ENCODE measurements at places on chromosomes 4 and X.

DNA sequence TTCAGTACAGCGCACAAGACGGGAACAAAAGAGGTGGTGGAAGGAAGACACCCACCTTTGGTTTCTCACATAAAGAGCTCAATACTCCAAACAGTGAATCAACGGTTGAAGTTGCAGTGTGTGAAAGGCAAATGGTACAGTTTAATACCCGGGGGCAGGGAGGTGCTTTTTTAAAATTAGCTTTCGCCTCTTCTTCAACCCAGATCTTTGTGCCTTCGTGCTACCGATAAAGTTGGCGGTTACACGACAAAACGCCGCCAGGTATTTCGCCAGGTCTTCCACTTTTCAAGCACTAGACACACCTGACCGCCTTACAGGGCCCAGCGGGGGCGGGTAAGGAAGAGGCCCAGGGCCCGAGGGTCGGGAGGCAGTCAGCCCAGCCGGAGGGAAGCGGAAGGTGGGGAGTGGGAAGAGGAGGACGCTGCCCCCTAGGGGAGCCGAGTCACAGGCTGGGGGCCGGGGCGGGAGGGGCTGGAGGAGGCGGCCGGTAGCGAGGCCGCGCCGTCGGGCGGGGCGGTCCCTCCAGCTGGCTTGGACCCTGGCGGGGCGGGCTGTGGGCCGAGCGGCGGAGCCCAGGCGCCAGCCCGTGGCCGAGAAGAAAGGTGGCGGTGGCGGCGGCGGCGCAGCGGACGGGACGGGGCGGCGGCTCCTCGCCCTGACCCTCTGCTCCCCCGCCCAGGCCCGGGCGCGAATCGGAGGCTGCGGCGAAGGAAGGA, 16.0 kb downstream of the UTP3 start:
- no peak for DNase-seq

DNA sequence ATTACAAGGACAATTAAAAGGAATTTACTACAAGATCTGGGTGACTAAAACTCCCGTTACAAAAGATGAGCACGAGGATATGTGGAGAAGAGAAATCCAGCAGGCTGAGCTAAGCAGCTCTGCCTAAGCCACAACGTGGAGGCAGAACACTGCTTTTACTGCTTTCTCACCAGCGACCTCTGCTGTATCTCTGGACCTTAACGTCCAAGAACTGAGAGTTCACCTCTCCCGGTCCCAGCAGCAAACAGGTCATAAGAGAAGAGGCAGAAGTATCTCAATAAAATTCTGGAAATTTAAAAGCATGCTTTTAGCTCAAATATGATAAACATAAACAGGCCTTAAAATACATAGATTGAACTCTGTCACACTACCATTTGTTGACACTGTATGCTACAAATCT, 81.0 kb downstream of the ADGRA3 start:
- DNase-seq = no peak

DNA sequence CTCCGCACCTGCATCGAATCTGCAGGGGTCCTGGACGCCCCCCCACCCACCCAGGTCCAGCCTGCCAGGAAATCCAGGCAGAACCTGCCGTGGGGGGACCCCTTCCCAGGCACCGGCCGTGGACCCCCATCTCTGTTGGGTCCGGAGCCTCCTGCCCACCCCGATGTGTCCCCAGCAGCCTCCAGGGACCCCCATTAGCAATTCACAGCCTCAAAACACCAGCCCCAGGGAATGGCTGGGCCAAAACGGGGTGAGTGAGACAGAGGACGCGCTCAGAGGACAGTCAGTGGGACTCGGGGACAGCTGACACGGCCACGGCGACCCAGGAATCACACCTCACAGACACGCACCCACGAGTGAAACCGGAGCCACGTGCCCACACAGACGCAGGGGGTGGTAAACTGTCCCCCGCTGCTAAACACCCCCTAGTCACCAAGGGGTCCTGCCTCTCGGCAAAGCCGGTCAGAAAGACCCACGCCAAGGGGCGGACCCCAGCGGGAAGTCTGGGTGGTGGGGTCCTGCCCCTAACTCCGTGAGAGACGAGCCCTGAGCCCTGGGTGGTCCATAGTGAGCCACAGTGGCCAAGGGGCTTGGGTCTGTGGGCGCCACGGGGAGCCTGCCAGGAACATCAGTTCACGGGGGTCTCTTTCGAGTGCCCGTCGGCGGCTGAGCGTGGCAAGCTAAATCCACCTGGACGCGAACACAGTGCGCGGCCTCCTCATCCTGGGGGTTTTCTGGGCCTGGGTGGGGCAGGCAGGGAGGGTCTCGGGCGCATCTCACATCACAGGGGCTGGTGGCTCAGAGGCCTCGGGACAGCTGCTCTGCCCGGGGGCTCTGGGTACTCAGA, 126.5 kb upstream of the NKX1-1 start:
- DNase-seq = no peak

GRCh38 chrX:6203462-6204215, 25.0 kb downstream of the NLGN4X start:
- no peak for DNase-seq

DNA sequence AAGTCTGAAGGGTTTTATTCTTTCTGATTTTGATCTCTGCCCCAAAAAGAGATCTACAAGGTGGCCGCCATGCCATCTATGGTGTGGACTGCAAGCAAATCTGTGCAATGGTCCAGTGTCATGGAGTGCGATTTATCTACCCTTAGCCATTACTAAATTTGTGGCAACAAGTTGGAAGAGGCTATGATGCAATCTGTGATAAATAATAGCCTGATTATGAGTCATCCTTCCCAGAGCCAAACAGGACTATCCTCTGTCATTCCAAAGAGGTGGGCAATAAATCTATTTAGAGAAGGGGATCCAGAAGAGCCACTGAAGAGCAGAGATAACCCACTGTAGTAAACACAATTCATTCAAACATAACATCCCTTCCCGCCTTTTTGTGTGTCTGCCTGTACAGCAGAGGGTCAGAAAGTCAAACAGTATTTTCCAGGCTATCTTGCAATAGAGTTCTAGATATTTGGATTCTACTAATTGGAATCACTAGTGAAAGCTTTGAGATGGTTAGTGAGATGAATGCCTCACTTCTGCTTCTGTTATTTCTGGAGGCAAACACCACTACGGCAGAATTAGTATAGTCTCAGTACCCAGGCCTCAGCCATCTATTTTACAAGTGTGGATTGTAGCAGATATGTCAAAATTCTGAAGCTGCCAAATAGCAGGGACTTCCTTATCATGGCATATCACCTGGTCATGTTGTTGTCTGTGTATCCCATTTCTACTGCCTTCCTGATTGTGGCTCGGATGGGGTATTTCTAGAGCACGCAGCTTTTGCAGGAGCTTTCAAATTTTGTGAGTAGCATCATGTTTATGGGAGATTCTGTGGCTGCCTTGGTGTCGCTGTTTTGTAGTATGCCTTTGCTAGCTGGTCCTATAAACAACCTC, 192.0 kb downstream of the SMIM20 start:
- no peak for DNase-seq

GRCh38 chr4:16243285-16243684, 17.0 kb upstream of the TAPT1 start:
- no peak for DNase-seq

- no peak for DNase-seq
These were observed 28.7 kb upstream of the CASK start for GRCh38 chrX:41952102-41952501.

DNA sequence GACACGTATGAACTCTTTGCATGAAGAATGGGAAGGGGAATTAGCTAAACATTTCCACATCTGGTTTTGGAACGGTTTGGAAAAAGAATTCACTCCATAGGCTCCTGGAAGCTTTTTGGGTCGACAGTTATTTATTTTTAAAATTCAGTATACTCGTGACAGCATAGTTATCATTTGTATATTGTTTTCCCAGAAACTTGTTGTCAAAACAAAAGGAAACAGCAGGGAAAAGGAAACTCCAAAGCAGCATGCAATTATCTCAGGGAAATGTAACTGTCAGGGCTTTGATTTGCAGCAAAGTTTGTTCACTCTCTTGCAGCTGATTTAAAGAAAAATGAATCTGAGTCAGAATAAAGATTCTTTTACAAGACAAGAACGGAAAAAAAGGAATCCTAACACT, 86.5 kb downstream of the PLAC1 start:
- DNase-seq = no peak

DNA sequence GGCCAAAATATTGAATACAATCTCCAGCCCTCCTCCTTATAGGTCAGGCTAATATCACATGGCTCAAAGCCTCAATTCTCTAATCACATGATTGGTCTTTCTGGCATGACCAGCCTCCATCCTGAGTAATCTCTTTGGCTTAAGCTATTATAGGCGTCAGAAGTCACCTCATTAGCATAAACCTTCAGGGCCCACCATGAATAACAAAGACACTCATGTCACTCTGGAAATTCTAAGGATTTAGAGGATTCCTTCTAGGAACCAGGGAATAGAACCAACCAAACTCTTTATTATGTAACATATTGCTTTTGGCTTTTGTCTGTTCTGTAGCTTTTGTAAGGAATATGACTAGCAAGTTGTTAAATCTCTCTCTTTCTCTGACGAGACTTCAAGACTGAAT, 109.2 kb upstream of the IGFBP7 start:
- no peak for DNase-seq

- no peak for DNase-seq
These were observed 15.8 kb downstream of the USP11 start for GRCh38 chrX:47248576-47248975.

DNA sequence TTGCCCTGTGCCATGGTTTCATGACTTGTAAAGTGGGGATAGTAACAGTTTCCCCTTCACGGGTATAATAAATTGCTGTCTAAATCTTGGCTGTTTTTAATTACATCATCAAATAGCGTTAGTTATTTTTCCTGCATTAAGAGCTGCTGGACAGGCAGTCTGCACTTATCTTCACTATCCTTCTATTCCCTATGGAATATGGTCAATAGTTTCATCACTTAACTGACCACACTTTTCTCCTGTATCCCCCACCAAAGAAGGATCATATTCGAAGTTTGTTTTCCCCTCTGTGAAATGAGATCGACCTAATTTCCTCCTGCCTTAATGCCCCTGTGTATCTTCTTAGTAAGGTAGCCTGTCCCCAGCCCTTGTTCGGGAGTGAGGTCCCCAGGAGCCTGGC, 133.2 kb downstream of the SHROOM3 start:
- no peak for DNase-seq

GRCh38 chrX:70030301-70030767, 19.4 kb downstream of the AWAT2 start:
- DNase-seq = no peak

DNA sequence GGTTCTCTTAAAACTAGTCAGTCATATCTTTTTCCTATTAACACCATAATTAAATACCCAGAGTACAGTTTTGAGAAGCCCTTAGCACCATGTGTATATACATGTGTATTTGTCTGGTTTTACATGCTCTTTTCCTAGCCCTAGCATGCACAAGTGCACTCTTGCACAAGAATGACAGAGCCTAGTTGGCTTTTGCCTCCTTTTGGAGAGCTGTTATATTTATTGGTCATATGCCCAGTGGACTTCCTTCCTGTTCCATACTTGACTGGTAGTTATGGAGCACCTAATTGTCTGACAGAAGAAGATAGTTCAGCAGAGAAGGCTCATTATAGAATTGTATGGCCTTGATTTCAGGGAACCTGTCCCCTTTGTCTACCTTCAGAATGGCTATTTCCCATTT, 155.6 kb downstream of the ARX start:
- DNase-seq = no peak

- no peak for DNase-seq
These were observed 165.8 kb downstream of the GASK1B start for GRCh38 chr4:158006990-158007389.

DNA sequence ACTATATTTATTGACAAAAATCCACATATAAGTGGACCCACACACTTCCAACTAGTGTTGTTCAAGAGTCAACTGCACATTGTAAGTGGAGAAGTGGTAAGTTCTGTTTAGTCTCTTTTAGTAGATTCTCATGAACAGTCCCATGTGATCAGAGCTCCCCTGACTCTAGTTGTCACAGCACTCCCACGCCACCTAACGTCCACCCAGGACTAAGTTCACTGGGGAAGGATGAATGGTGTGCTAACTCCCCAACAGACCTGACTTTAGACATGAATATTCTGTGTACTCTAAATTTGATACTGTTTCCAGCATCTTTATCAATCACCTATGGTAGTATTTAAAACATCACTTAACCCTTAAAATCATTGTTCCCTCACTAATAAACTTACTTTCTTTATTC, 59.8 kb downstream of the PACRGL start:
- no peak for DNase-seq

GRCh38 chrX:130825525-130825924, 77.5 kb downstream of the ENOX2 start:
- DNase-seq = no peak

DNA sequence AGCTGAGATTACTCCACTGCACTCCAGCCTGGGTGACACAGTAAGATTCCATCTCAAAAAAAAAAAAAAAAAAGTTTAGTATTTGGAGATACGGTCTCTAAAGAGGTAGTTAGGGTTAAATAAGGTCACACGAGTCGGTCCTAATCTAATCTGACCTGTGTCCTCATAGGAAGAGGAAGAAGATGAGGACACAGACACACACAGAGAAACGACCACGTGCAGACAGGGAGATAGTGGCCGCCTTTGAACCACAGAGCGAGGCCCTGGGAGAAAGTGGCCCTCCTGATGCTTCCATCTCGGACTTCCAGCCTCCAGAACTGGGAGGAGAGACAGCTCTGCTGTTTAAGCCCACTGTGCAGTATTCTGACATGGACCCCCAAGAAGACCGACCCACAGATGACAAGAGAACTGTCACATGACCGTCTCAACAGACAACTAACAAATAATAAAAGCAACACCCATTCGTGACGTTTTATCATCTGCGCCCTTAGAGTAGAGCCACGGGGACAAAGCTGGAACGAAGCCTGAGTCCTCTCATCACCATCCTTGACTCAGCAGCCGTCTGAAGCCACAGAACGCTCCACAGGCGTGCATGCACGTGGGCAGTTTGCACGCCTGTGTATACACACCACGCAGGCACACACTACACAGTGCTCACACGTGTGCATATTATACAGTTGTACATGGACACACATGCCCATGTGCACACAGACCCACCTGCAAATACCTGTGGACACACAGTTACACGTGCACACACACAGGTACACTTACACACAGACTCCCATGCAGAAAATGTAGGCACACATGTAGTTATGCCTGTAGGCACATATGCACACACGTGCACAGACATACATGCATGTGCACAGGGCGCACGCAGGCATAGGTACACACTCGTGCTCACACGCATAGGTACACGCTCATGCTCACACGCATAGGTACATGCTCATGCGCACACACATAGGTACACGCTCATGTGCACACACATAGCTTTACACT, 51.7 kb downstream of the FAM53A start:
- DNase-seq = no peak

DNA sequence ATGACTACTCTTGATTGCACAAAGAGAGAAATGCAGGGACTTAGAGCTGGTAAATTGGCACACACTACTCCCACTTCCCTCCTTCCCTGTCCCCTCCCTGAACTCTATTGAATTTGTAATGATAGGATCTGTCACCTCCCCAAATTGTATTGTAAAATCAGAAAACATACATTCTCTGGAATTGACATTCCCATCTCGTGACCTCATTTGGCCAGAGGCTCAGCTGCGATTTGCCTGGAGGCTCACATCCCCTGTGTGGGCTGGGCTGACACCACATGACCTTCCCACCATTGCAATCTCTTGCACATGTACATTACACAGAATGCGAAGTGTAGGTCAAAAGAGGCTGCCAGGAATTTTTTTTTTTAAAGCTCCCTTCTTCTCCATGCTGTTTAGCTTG, 172.1 kb downstream of the MID1IP1 start:
- DNase-seq = no peak

Measured in GM12878 (cell line).